Activated CD4-positive, alpha-beta T cell treated with anti-CD3 and anti-CD28 coated beads for 24 hours (primary cell): ENCODE measurements at places on chromosomes 7 and 10.

- no peak for DNase-seq
Observed at GRCh38 chr7:135321556-135321955, 87.9 kb downstream of the STRA8 start.

GRCh38 chr10:17109475-17110207 lies 20.0 kb downstream of the CUBN start:
- no peak for DNase-seq

DNA sequence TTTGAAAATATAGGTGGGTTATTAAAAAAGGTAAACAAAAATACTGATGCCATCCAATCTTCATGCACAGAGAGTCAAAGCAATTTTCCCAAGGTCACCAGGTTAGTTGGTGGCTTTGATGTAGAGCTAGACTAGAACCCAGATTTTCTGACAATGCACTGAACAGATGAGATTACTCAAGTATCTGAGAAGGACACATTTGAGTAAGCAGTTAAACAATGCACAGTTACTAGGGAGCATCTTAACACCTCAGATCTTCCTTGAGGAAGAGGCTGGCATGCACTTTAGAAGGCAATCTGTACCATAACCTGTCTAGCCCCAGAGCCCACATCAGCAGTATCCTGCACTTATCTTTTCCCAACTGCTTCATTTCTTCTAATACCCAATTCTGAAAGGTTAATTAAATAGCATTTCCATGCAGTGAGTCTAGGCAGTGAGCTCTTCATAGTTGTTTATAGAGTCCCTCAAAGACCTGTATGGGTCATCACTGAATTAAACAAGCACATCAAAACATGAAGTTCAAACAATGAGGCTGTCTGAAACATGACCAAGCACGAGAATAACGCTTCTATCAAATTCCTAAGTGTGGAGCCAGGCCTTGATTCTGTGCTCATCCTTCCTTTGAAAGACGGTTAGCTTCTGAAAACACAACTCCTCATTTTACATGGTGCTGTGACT lies 38.2 kb upstream of the ANK3 start:
- DNase-seq = no peak

GRCh38 chr10:93553482-93554315 lies 12.8 kb upstream of the FFAR4 start:
- DNase-seq = no peak
